Stimulated activated CD4-positive, alpha-beta T cell treated with anti-CD3 and anti-CD28 coated beads, Interleukin-2, amount 100 ng/mL, for 4 hours (primary cell): ENCODE measurements at places on chromosomes 1 and 21.

DNA sequence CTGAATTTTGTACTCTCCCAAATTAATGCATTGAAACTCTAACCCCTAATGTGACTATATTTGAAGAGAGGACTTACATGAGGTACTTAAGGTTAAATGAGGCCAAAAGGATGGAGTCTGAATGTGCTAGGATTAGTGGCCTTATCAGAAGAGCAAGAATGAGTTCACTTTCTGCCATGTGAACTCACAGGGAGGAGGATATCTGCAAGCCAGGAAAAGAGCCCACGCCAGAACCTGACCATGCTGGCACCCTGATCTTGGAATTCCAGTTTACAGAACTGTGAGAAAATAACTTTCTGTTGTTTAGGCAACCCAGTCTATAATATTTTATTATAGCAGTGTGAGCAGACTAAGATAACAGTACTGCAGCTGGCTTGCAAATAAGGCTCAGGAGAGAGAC is 12.2 kb upstream of the FASLG start:
- no peak for DNase-seq

GRCh38 chr1:242468784-242469183 is 55.7 kb downstream of the PLD5 start:
- DNase-seq = no peak

DNA sequence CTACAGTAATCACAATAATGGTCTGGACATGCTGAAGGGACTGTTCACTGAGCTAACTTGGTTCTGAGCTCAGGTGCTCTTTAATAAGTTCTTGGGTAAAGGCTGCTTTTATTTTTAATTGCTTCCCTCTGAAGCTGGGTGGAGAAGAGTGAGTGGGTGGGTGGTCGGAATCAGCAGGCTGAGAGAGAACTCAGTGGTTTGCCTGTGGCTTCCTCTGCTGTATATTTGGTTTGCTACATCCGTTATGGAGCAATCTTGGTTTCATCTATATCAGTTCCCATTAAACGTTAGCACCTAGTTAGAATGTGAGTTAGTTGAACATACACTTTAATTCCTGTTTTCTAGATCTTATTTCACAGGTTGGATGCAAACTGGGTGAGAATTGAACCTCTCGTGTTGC is 23.3 kb downstream of the CNIH4 start:
- DNase-seq = peak; percentile 27

- DNase-seq = no peak
These were observed 100.0 kb upstream of the CLDN14 start for GRCh38 chr21:36579898-36580297.

DNA sequence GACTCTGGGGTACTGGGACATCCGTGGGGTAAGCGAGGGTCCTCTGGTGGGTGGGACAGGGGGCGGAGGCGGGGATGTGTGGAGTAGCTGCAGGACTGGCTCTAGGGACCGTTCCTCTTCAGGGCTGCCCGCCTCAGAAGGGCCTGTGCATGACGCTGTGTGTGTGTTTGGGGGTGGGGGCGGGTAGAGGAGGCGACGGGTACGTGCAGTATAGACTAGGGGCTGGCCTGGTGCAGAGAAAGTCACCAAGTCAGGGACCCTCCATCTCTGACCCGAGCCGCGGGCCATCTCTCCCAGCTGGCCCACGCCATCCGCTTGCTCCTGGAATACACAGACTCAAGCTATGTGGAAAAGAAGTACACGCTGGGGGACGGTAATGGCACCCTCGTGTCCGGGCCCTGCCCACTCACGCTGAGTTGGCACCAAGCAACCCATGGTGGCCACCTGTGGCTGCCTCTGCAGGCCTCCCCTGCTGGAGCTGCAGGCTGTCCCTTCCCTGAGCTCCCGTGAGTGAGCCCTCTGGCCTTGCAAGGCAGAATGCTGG is 342 bp downstream of the GSTM5 start:
- DNase-seq = no peak

- DNase-seq = no peak
These were observed 554.1 kb downstream of the MATN1 start for GRCh38 chr1:30169269-30169668.

GRCh38 chr1:207298186-207298585 is 23.3 kb upstream of the CD55 start:
- DNase-seq = no peak

- DNase-seq = no peak
These were observed 48.7 kb downstream of the NPHP4 start for GRCh38 chr1:5943343-5944124.

DNA sequence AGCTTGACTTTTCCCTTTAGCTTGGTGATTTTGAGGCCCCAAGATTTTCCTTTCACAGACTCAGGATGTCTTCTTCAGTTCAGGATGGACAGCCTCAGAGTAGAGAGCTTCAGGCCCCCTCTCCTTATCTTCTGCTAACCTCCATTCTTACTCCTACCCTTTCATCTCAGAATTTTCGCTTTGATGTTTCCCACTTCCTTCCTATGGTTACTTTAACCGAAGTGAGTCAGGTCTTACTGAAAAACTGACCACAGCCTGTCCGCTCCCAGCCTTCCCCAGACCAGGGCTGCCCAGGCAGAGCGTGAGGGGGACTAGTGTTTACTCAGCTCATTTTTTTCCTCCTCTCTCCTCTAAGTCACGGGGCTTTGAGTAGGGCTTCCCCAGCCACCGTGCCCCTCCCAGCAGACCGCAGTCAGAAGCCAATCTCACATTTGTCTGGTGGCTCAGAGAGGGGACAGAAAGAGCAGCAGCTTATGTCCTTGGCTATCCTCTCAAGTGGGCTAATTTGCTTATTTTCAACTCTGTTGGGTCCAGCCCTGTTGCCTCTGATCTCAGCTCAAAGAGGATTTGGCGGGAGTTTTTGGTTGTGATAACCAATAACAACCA is 4.2 kb upstream of the IL19 start:
- DNase-seq = peak; percentile 59

- no peak for DNase-seq
These were observed 97.9 kb downstream of the USH2A start for GRCh38 chr1:216325336-216325735.

- DNase-seq = no peak
These were observed 217.0 kb upstream of the FAM78B start for GRCh38 chr1:166383635-166384346.

DNA sequence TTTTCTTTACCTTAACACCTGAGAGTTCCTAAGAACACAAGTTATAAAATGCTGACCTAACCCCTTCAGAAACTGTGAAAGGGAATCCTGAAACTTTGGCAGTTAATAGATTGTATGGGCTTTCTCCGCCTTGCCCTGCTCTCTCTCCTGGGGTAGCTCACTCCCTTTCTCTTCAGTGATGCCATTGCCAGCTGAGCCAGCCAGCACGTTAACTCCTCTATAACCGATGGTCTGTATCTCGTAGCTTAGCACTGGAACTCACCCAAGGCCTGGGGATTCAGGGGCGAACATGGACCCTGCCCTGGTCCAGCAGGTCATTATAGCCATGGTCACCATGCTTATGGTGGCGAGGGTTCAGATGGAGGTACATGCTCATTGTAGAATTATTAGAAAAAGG is 40.7 kb downstream of the TRAPPC10 start:
- DNase-seq = no peak

DNA sequence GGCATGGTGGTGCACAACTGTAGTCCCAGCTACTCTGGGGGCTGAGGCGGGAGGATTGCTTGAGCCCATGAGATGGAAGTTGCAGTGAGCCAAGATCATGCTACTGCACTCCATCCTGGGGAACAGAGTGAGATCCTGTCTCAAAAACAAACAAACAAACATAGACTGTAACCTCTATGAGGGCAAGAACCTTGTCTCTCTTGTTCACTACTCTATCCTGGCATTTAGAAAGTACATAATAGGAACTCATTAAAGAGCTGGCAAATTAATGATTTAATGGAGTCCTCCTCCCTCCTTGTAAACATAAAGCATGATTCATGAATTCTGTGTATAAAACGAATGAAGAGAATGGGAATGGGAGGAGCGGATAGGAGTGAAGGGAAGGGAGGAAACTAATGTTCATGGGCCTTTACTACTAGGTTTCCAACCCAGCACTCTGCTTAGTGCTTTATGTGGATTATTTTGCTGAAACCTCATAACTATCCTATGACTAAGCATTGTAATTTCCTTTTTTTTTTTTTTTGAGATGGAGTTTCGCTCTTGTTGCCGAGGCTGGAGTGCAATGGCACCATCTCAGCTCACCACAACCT is 8.6 kb downstream of the LMOD1 start:
- DNase-seq = no peak

DNA sequence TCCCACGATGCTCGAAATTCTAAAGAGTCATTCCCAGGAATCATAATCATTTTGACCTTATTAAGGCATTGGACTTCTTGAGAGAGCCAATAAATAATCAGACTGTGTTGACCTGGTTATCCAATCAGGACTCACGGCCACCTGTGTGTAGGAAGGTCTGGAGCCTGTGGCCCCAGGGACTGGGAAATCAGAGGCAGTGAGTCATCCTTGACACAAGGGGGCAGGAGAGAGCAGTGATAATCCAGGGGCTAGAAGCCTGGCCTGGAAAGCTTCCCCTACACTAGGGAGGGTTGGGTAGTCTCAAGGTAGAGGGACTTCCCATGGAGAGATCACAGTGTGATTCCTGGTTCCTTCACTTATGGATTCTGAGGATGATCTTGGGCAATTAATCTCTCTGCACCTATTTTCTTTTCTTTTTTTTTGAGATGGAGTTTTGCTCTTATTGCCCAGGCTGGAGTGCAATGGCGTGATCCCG is 4.7 kb downstream of the MR1 start:
- peak; percentile 40 for DNase-seq

- DNase-seq = no peak
These were observed 21.3 kb downstream of the CCDC30 start for GRCh38 chr1:42484382-42484781.

GRCh38 chr1:156690675-156691036 is 13.4 kb upstream of the NES start:
- no peak for DNase-seq

DNA sequence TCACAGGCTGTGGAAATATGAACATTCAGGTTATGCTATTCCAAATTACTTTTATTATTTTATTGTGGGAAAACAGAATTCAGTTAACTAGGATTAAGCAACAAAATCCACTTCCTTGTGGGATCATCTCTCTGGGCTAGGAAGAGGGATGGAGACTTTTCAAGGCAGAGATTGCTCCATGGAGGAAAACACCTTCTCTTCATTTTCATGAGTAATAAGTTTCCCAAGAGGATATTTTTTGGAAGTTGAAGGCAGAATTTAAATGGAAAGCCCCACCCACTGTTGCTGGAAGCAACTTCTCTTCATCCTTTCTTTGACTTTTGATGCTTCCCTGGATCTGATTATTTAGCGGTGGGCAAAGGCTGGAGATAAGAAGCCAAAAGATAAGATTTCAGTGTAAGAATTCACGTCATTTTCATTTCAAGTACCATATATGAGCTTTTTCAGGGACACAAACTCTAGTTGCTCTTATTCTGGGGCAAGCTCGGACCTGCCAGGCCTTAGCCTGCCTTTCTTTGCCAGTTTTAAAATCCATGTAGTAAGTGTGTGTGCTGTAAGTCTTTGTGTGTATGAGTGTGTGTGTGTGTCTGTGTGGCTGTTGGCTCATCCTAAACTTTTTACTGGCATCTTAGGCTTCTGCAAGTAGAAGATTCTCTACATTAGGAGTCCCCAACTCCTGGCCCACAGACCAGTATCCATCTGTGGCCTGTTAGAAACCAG is 11.7 kb upstream of the IL24 start:
- no peak for DNase-seq

GRCh38 chr1:77316006-77316405 is 34.2 kb downstream of the AK5 start:
- no peak for DNase-seq

GRCh38 chr1:168822911-168823310 is 93.9 kb upstream of the DPT start:
- DNase-seq = no peak

- DNase-seq = no peak
These were observed 36.9 kb upstream of the KCNE1 start for GRCh38 chr21:34548781-34549376.

DNA sequence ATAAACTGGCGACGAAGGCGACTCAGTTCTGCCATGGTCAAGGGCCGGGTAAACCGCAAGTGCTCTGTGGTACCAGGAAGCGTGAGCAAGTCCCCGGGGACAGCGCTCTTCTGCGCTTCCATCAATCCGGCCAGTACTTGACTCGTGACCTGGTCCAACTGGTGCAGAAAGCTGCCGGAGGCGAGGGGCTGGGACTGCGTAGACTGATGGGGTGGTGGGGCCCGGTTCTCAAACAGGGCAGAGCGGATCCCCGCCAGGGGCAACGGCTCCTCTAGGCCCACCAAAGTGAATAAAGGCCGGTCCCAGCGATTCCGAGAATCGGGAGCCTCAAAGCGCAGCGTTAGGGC is 852 bp downstream of the KTI12 start:
- no peak for DNase-seq

DNA sequence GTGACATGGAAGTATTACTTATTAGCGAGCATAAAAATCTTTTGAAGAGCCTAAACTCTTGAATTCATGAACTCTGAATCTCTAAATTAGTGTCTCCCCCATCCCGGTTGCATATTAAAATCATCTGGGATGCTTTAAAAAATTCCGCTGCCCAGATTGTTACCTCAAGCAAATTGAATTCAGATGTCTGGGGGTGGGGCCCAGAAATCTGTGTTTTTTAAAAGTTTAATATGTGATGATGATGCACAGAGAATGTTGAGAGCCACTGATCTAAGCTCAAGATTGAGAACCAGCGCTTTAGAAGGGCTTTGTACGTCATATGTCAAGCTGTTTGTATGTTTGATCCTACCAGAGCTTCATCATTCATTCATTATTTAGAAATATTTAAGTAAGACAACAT is 446.8 kb downstream of the NUF2 start:
- no peak for DNase-seq

DNA sequence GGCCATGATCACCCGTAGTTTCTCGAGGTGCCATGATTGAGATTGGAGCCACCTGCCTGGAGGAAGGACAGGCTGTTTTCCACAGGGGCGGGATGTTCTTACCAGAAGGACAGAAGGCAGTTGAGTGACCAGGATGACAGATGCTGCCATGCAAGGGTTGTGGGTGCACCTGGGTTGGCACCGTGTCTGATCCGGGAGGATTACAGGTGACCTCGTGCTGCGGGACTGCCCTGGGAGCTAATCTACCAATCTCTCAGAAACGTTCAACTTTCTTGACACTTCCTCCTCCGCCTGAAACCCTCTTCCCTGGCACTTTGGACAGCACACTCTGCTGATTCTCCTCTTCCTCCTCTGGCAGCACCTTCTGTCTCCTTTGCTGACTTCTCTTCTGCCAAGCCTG is 13.8 kb upstream of the SLC6A9 start:
- no peak for DNase-seq

DNA sequence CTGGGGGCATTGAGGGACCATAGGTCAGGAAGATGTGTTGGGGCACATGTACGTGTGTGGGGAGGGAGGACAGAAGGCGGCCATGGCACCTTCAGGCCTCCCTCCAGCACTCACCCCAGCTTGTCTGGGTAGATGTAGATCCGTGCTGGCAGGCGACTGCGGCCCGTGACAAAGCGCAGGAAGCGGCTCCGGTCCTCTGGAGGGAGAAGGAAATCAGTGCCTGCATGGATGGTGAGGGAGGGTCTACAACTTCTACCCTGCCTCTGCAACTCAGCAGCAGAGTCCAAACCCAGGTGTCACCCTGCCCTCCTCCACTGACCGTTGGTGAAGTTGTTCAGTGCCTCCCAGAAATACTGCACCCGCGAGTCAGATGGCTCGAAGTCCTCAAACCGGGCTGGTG is 7.4 kb downstream of the HECTD3 start:
- DNase-seq = no peak
